Esophagus squamous epithelium (tissue), 5 donors: ENCODE measurements at places on chromosomes 6 and 20. TPM values are rescaled to one million over a fixed set of nuclear protein-coding genes. Genes with fewer than 3 reads are reported as not detected.

DNA sequence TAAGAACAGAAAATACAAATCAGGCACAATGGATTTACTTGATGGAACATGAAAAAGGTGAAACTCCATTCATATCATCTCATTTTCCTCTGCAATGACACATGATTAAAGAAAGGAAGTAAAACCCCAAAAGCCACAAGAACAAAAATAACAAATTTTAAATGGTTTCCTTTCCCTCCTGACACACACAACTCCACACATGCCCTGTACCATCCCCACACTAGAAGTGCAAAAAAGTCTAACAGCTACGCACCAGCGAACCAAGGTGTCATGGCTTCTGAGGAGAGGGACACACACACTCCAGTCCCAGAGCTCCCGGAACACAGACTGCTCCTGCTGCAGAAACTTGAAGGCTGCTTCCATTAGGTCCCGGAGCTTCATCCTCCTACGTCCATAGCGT, 25.3 kb downstream of the MDN1 start:
- DNase-seq, result no peak

GRCh38 chr20:62929051-62929538, 2.8 kb upstream of the DIDO1 start:
- DNase-seq, result no peak

- no peak for DNase-seq
Measured at GRCh38 chr6:34036357-34037069, 109.4 kb downstream of the GRM4 start.

DNA sequence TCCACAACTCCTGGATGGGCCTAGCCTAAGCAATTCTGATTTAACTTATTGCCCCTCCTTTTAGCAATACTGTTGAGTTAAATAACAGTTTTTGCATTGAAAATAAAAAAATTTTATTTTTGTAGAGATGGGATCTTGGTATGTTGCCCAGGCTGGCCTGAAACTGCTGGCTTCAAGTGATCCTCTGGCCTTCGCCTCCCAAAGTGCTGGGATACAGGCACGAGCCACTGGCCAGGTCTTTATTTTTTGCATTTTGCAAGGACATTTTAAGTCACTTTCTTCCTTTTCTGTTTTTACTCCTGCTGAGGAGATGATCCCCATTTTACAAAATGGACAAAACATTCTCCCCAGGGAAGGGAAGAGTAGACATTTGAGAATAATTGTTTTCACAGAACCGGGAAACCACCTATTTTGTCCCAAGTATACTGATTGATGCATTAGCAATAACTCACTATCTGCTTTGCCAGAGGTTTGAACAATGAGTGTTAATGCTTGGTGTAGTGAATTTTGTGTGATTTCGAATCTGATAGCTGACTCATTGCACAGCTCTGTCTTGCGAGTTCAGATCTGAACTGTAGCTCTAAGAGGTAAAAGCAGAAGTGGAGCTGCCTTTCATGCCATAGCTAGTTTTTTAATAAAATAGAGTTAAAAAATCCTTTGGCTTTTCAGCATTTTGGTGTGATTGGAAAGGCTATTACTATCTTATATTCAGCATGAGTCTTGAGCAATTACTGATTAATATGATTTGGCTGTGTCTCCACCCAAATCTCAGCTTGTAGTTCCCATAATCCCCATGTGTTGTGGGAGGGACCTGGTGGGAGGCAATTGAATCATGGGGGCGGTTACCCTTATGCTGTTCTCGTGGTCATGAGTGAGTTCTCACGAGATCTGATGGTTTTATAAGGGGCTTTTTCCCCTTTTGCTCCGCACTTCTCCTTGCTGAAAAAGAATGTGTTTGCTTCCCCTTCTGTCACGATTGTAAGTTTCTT, 20.9 kb downstream of the IGF2R start:
- DNase-seq, result no peak

DNA sequence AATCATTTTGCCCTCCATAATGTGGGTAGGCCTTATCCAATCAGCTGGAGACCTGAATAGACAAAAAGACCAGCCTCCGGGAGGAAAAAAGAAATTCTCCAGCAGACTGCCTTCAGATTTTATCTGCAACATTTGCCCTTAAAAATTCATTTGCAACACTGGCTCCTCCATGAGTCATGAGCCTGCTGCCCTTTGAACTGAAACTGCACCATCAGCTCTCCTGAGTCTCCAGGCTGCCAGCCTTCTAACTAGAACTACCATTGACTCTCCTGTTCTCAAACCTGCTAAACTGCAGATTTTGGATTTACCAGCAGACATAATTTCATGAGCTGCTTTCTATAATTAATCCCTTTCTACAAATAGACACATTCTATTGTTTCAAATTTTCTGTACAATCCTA, 223.9 kb upstream of the THEMIS start:
- DNase-seq, result no peak

SYCP2 gene
- 2.0 TPM for total RNA-seq
